Stimulated activated CD4-positive, alpha-beta T cell treated with anti-CD3 and anti-CD28 coated beads, Interleukin-1b, Interleukin-23, amount 100 ng/mL, for 48 hours (primary cell): ENCODE measurements at places on chromosomes 16 and 17.

- DNase-seq, result peak; percentile 67
Measured at GRCh38 chr17:78128551-78129350, at the start of gene TMC6. TSS of gene TMC6 (minus strand) at chr17:78128755. CDS start at chr17:78126832, 1,923 bp downstream.

GRCh38 chr17:54974759-54975158 is 6.2 kb downstream of the STXBP4 start:
- DNase-seq, result no peak

- no peak for DNase-seq
Measured at GRCh38 chr16:914440-914839, 56.3 kb downstream of the LMF1 start.

- no peak for DNase-seq
Measured at GRCh38 chr16:88639231-88640038, 1.1 kb downstream of the IL17C start.
